ENCODE measurements at places on chromosomes 7 and 10.

DNA sequence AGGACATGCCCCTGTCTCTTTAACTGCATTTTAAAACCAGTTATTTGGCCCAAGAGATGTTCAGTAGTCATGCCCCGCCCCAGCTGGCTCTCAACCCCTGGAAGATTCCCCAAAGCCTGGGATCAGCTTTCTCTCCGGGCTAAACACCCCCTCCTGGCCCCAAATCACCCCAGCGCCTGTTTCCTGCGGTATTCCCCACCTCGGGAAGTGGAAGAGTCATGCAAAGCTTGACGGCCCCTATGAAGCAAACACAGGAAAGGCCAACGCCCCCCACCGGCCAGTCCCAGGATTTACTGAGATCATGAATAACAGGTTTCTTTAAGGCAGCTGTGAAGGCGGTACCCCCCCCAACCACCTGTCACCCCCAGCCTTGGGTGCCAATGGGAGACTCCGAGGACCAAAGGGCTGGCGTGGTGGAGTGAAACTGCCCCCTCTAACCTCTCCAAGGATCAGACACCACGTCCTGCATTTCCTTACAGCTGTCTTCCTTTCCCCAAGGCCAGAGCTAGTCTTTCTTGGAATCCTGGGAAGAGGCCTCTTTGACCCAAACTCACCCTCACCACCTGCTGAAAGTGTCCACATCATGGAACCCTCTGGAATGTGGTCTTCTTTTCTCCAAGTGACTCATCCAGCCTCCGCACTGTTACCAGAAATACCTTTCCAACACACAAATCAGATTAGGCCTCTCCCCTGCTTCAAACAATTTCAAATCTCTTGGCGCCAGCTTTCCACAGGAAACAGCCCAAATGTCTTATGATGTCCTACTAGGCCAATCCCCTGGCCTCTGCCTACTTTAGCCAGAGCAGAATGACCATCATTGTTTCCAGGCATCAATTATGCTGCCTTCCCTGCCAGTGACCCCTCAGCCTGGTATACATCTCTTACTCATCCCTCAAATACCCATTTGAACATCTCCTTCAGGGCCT is 301.5 kb downstream of the ZEB1 start:
- DNase-seq, result no peak

GRCh38 chr10:77011874-77012811 is 625.5 kb downstream of the KCNMA1 start:
- no peak for DNase-seq

- DNase-seq, result no peak
These were observed 106.8 kb upstream of the FGL2 start for GRCh38 chr7:77306231-77307067.

DNA sequence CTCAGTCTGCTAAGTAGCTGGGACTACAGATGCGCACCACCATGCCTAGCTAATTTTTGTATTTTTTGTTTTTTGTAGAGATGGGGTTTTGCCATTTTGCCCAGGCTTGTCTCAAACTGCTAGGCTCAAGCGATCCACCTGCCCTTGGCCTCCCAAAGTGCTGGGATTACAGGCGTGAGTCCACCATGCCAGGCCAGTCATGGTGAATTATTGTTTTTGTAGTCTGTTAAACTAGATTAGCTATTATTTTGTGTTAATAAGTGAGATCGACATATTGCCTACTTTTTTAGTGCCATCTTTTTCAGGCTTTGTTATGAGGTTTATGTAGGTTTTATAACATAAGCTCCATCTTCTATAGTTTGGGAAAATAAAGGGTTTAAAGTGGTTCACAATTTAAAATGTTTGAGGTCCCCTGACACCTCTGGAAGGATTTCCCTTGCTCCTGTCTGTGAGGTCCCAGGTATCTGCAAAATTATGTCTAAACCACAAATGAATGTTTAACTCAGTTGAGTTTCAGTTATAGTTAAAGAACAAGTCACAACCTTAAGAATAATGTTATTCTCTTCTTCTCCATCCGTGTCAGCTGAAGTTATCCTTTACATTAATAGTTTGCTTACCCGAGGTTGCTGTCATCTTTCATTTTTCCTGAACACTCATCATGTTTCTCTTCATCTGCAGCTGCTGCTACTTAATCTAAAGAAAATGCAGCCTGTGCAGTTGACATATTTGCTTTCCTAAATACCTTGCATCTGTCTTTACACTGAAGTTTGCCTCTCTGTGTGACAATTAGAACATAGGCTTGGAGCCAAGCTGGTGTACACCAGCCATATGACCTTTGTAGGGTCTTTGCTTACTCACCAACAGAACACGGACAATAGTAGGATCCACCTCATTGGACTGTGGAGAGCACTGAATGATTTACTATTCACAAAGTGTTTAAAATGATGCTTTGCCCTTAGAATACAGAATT is 8.9 kb upstream of the VSTM4 start:
- DNase-seq, result no peak

- DNase-seq, result no peak
These were observed 101.2 kb downstream of the RGS10 start for GRCh38 chr10:119441151-119441821.

GRCh38 chr7:18558503-18558902 is 63.0 kb downstream of the HDAC9 start:
- DNase-seq, result no peak

DNA sequence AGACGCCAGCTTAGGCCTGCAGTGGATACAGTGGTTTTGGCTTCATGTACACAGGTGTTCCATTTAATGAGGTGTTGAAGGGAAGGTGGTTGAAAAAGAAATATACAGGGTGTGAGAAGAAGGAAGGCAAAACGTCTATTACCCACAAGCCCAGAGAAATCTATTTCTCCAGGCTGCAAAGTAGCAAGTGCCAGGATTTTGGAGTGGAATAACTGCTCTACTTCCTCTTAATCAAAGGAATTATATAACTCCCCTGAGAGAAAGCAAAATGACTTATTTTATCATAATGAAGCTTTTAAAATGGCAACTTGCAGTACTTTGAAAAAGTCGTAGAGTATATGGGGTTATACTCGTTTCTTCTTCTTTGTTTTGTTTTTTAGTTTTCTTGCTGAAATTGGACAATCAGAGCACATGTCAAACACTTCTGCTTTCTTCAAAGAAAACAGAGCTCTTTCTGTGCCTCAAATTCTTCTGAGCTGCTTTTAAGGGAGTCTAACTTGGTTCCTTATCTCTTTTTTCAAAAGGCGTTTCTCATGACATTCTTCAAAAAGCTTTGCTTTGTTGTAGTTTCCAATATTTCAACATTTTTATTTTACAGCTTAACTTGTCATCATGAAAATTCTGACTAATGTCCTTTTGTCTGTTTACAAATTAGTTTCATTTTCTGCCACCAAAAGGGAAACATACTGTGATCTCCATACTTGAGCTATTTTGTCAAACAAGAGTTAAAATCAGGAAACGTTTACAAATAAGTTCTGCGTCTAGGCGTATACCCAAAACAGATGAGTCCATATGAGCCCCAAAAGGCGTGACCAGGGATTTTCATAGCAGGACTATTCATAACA is 289.7 kb downstream of the FRMD4A start:
- DNase-seq, result no peak

DNA sequence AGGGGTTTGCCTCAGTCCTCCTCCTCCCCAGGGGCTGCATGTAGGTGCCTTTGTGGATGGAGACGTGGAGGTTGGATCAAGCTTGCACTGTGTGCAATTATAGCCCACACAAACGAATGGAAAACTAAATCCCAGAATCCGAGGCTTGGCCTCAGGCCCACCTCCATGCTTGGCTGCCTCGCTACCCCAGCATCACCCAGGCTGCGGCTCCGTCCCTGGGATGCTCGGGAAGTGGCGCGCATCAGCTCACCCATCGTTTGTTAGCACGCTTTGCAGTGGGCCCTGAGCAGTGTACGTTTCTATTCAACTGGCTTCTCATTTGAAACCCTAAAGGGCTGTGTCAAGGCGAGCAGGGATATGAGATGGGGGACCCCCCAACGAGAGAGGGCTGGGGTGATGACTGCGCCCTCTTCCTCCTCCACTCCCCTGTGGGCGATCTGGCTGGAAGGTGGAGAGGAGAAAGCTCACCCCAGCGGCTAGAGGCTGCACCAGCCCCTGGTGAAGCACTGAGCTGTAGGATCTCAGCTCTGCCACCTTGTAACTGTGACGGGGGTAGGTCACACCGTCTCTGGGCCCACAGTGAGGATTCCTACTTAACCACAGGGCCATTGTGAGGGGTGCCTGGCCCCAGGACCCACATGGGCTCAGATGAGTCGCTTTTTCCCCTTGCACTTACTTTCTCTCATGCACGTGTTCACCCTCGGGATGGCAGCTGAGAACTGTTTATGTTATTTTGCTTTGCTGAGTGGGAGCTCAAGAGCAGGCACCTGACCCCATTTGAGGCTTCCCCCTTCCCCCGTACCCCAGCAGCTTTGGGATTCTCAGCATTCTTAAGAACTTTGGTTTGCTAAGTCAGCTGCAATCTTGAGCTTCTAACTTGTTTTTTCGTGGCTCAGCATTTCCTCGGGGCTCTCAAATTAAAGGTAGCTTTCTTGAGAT is 12.7 kb upstream of the BTBD16 start:
- DNase-seq, result no peak

DNA sequence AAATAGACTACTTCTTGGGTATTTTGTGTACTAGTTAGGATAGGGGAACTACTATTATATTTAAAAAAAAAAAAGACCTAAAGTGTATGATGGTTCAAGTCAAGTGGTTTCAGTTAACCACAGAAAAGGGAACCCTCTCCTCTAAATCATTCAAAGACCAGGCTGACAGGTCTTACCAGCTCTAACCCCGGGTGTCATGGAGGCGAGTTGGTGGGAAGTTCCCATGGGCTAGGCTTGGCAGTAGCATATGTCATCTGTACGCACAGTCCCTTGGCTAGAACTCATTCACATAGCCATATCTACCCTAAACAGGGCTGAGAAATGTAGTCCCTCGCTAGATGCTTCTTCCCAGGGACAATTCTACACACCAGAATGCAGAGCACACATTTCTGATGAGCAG is 37.7 kb upstream of the KCNMA1 start:
- DNase-seq, result no peak

GRCh38 chr10:76993213-76993612 is 644.4 kb downstream of the KCNMA1 start:
- DNase-seq, result no peak

DNA sequence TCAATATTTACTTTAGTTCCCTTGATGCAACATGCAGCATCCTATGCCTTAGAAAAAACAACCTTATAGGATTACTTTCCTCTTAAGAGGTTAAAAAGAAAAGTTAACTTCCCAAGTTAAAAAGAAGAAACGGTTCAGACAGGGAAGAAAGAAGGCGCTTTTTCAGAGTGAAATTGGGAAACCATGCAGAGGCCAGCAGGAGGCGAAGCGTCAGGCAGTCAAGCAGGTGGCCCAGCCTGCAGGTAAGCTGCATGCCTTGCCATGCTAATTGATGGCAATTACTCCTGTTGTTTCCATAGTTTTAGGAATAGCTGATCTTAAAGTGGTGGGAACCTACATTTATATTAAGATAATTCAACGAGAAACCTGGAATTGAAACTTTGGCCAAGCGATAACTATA is 302.6 kb upstream of the SP4 start:
- no peak for DNase-seq

- no peak for DNase-seq
These were observed 8.3 kb upstream of the GNAT3 start for GRCh38 chr7:80520199-80520598.

GRCh38 chr7:122412441-122412840 is 107.9 kb upstream of the FEZF1 start:
- no peak for DNase-seq

DNA sequence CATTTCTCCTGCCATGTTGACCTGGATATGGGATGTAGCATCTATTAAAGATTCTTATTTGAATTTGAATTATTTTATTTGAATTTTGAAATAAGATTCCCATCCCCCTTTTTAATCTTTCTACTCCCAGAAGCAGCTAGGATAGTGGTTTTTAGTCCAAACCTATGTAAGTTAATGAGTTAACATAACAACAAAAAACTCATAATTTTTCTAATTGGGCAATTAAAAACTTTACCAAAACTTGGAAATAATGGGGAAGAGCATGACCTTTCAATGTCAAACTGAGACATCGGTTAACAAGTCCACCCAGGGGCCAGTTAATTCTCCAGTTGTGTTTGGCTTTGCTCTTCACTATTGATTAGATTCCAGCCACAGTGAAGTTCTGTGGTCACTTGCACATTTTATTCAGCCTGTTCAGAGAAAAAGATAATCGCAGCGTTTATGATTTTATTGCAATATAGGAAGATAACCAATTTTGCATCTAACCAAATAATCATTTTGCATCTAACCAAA is 1.2 kb upstream of the FAM13C start:
- DNase-seq, result no peak

- peak; percentile 86 for DNase-seq
These were observed at the start of gene FGFR2 for GRCh38 chr10:121598263-121599249. Gene FGFR2, minus strand, starts transcription at chr10:121598444. Its CDS starts 4,627 bp downstream, at chr10:121593817.

DNA sequence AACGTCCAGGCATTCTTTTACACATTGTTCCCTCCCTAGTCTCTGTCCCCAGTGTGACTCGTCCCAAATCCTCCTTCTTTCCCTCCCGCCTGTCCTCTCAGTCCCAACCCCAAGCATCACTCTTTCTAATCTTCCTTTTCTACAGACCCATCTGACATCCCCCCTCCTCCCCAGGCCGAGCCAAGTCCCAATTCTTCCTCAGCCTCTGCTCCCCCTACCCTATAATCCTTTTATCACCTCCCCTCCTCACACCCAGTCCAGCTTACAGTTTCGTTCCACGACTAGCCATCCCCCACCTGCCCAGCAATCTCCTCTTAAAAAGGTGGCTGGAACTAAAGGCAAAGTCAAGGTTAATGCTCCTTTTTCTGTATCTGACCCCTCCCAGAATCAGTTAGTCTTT is 95.1 kb downstream of the MACC1 start:
- no peak for DNase-seq

DNA sequence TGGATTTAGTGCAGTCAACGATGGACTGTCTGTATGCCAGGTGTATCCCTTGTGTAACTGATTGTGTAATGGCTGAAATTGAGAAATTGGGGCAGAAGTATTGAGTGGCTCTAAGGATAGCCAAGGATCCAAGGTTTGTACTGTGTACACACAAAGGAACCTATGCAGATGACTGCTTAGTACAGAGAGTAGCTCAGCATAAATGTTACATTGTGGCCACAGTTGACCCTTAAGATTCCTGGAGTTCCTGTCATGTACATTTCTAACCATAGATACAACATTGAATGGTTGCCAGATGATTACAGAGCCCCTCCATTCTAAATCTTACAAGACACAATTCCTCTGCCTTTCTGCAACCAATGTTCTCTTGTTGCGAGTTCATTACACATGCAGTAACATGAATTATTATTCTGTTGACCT is 25.3 kb downstream of the CCDC126 start:
- DNase-seq, result no peak

DNA sequence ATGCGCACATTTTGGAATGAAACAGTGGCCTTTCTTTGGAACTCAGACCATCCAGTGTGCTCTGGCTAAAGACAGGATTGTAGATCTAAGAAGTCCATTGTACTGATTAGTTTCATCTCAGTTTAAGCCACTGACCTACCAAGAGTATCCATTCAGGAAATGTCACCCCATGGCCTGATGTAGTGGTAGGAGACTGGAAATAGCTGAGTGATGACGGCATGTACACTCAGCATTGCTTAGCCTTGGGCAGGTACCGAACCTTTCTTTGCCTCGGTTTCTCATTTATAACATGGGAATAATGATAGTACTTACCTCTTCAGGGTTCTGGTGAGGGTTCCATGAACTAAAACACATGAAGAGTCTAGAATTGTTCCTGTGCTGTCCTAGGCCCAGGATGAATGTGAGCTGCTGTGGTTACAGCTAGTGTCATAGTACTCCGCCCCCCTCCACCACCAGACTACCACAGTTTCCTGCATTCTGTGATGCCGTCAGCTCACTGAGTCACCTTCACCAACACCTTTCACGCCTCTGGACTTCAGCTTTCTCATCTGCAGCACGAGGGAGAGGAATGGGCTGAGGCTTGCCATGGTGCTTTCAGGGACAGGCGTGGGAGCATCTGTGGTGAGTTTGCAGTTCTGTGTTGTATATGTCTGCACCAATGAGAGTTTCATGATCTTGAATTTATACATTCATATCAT is 484.0 kb upstream of the GALNT17 start:
- no peak for DNase-seq

All from ACHN (cell line).